ENCODE measurements at places on chromosomes 4 and X. TPM values are rescaled to one million over a fixed set of nuclear protein-coding genes. Genes with fewer than 3 reads are reported as not detected.

DNA sequence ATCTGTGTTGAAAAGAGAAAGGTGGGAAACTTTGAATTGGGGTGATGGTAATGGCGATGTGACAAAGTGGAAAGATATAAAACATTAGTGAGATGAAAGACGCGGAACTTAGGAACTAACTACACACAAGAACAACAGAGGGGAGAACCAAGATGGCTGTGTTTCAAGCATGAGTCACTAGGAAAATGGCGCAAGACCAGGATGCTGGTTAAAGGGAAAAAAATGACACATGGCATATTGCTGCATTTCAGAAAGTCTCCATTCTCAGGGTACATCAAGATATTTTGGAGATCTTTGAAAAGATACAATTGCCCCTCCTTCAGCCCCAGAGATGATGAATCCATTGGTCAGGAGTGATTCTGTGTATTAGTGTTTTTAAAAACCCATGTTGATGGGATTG is 164.4 kb downstream of the FBXO8 start:
- DNase-seq, result peak; percentile 58

- no peak for DNase-seq
Observed at GRCh38 chr4:54004463-54004862, 59.9 kb downstream of the CHIC2 start.

GRCh38 chr4:1777822-1778641 is 15.1 kb upstream of the FGFR3 start:
- DNase-seq, result peak; percentile 88

GRCh38 chr4:24279469-24279868 is 304.9 kb downstream of the DHX15 start:
- DNase-seq, result no peak

DNA sequence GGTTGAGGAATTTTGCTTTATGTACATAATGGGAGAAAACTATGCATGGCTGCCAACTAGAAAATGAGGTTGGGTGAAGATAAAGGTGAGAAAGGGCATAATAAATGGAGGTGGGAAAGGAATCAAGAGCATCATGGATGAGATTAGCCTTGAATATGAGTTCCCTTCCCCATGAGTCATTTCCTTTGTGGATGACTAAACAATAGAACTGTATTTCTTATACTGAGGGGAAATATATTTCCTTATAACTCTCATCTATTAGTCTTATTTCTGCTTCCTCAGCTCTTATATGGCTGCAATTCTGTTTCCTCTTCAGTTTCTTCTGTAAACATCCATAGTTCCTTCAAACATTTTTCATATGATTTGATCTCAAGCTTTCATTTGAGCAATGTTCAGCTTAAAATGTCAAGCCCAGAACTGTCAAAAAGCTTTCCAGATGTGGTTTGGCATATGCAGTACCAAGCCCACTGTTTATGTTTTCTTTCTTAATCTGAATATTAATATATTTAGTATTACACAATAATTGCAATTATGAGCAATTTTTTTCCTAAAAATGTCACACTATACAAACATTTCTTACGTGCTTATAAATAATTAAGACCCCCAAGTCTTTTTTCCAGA is 100.7 kb upstream of the GRPR start:
- DNase-seq, result peak; percentile 93

GRCh38 chrX:479273-479981 is 92.7 kb upstream of the PPP2R3B start:
- no peak for DNase-seq

Gene CAMK2D
- 31.2 TPM for total RNA-seq

GRCh38 chrX:13691841-13692371 is 3.0 kb downstream of the RAB9A start:
- DNase-seq, result peak; percentile 42

DNA sequence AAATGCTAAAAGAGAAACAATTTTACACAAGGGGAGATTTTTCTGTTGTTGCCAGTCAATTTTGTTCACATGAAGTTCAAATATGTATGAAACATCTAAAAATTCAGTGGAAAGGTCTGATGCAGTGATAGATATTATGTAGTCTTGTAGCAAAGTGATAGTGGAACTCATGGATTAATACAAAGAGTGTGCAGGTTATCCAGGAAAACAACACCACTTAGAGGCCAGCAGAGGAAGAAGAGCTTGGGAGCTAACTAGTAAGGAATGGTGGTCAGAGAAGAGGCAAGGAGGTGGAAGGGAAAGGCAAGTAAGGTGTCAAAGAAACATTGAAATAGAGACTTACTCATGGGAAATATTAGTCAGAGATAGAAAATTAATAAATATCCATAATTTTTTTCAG is 395.6 kb downstream of the MAPK10 start:
- peak; percentile 7 for DNase-seq

- DNase-seq, result no peak
Observed at GRCh38 chr4:183171484-183172267, 72.6 kb downstream of the WWC2 start.

GRCh38 chr4:56655627-56656345 is 25.3 kb downstream of the HOPX start:
- DNase-seq, result no peak

DNA sequence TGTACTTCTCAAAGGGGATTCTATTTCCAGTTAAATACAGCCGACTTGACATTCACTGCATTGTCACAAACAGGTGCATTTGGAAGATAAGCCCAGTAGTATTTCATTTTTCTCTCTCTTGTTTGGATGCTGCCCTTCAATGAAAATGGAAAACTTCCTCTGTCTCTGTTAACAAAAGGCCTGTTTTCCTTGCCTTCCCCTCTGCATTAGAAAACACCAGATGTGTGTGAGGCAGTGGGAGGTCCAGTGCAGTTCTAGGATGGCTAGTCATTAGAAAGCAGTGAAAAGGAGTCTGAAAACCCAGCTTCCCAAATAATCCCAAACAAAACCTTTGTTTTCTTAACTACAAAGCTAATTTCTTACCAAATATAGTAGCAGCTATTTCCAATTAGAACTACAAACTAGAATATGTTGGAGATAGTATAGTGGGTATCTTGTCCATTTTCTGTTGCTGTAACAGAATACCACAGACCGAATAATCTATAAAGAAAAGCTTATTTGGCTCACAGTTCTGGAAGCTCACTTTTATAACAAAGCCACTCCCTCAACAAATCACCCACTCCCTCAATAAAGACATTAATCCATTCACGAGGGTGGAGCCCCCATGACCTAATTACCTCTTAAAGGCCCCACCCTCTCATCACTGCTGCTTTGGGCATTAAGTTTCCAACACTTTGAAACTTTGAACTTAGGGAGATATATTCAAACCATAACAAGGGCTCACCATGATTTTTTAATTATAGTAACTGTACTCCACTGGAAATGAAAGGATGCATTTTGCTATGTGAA is 452.1 kb upstream of the RPS6KA3 start:
- DNase-seq, result no peak

- DNase-seq, result no peak
Observed at GRCh38 chr4:187383181-187383580, 612.4 kb upstream of the ZFP42 start.

Gene BOD1L1
- total RNA-seq, result 13.3 TPM

DNA sequence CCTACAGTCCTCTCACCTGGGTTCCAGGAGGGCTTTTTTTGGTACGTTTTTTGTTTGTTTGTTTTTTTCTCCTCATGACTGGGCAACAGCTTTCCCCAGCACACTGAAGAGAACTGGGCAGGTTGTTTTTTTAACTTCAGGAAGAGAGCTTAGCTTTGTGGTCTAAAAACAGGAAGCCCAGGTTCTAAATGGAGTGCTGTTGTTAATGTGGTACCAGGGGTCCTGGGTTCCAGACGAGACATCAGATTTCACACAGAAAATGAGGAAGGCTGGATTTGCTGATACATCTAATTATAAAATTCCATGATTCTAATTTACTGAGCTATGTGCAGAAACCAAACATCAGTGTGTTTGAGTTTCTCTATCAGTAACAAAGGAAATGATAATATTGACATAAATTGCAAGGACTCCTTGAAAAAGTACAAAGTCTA is 4.2 kb downstream of the MYOZ2 start:
- no peak for DNase-seq

GRCh38 chr4:144754562-144755410 is 108.8 kb downstream of the HHIP start:
- DNase-seq, result peak; percentile 57

Gene MAGIX
- 1.8 TPM for total RNA-seq

Gene MXRA5
- 1.1 TPM for total RNA-seq

- DNase-seq, result no peak
Observed at GRCh38 chrX:132795181-132795580, 163.2 kb downstream of the HS6ST2 start.

Gene RAB33A
- not detected for total RNA-seq

DNA sequence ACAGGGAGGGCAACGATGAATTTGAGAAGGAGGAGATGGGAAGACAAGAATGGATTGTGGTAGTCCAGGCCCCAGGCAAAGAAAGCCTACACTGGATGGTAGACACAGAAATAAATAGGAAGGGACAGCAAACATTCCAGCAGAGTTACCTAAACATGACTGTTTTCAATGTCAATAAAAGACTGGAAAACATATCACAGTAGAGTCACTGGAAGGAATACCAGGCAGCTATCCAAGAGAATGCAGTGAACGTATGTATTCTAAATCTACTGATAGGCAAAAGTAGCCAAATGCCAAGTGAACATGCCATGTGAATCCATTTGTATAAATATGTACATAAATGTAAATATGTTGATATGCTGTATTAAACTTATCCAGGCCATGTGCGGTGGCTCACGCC is 183.0 kb downstream of the PALLD start:
- no peak for DNase-seq

- DNase-seq, result no peak
Observed at GRCh38 chrX:108018656-108019381, 26.0 kb upstream of the VSIG1 start.

Gene ARHGAP36
- not detected for total RNA-seq

DNA sequence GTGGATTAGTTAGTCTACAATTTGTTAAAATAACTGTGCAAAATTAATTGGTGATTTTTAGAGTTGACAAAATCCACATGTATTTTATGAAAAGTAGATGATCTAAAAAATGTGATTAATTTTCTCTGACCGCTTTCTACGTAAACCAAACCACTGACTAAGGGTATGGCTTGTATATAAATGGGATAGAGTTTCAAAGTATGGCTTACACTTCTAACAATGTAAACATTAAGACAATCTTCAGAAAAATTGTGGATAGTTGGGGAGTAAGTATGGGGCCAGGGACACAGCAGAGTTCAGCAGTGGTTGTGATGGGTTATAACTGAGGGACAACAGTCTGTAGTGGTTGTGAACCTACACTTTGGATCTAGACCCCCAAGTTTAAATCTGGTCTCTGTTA is 39.8 kb downstream of the GABRA4 start:
- DNase-seq, result no peak

GRCh38 chr4:25131926-25132325 is 28.3 kb downstream of the SEPSECS start:
- no peak for DNase-seq

- DNase-seq, result no peak
Observed at GRCh38 chrX:25025615-25026014, 9.8 kb upstream of the ARX start.

GRCh38 chrX:147847999-147848398 is 63.7 kb upstream of the FMR1 start:
- no peak for DNase-seq

DNA sequence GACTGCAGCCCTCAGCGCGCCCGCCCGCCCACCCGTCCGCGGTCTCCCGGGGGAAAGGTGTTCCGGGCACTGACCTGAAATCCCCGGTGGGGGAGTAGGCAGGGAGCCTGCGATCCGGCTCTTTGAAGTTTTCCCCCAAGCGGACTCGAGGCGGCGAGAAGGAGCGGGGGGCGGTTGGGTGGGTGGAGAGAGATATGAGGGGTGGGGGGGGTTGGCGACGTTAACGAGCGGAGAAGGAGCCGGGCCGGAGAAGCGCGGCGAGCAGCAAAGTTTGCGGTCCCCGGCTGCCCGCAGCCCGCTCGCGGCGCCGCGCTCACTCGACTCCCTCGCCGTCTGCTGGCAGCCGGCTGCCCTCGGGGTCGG is 636 bp downstream of the BCOR start:
- no peak for DNase-seq

GRCh38 chr4:53763813-53764597 is 172.7 kb upstream of the LNX1 start:
- DNase-seq, result peak; percentile 77

Gene CLGN
- total RNA-seq, result 0.53 TPM

GRCh38 chr4:14236359-14236758 is 608.8 kb upstream of the BOD1L1 start:
- DNase-seq, result no peak

GRCh38 chr4:138005486-138005885 is 236.7 kb downstream of the SLC7A11 start:
- DNase-seq, result no peak

DNA sequence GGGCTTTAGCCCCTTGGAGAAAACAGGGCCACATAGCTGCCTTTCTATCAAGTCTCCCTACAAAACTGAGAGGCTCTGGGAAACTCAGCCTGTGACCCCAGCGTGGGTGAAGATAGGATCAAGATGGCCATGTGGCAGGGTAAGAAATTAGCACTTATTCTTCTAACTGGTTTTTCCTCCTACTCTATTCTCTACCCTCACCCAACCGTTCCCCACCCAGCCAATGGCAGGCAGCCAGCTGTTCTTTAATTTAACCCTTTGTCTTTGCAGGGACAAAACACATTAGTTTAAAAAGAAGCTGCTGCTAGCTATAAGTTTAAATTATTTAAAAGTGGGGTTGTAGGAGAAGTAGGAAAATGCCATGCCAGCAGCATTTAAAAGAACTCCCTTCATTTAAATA is 2.8 kb downstream of the CLCN5 start:
- DNase-seq, result no peak

- DNase-seq, result no peak
Observed at GRCh38 chrX:123525123-123525725, 207.6 kb downstream of the THOC2 start.

DNA sequence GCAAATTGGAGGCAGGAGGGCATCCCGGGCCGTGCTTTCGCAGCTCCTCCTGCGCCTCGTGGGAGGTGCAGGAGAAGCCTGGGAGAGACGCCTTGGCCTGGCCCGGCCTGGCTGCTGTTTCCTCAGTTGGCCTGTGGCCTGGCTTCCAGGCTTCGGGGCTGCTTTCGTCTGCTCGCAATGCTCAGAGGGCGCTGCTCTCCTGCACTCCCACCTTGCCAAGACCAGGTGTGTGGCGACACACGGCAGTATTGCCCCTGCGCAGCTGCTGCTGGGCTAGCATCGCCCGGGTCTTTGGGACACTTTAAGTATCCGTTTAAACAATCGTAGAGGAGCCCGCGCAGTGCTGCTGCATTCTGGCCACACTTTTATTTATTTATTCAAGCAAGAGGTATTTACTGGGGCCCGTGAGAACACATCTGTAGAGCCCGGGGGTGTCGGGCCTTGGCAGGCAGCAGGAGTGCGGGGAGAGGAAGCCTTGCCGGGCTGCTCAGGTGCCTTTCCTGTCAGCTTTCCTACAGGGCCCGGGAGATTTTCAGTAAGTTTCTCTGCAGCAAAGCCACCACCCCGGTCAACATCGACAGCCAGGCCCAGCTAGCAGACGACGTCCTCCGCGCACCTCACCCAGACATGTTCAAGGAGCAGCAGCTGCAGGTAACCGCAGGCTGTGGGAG is 26.2 kb upstream of the HGFAC start:
- no peak for DNase-seq

GRCh38 chr4:139509727-139510410 is 46.1 kb downstream of the SETD7 start:
- no peak for DNase-seq

- no peak for DNase-seq
Observed at GRCh38 chr4:40241941-40242340, 45.1 kb downstream of the RHOH start.

GRCh38 chr4:108068442-108068841 is 78.8 kb downstream of the HADH start:
- no peak for DNase-seq

Gene ITIH6
- not detected for total RNA-seq

- DNase-seq, result no peak
Observed at GRCh38 chr4:14059006-14059405, 431.5 kb upstream of the BOD1L1 start.

- no peak for DNase-seq
Observed at GRCh38 chr4:146458594-146458993, 63.1 kb downstream of the SLC10A7 start.
